ENCODE measurements at places on chromosomes 2 and 18. TPM values are rescaled to one million over a fixed set of nuclear protein-coding genes. Genes with fewer than 3 reads are reported as not detected.

Gene PDE11A
- total RNA-seq: 0.30 TPM

Gene LRATD1
- total RNA-seq: 0.10 TPM

Gene LRP1B
- not detected for total RNA-seq

Gene GPATCH11
- 12.8 TPM for total RNA-seq

Gene NLRC4
- 0.11 TPM for total RNA-seq

All from A549 treated with Hydrocortisone at 1 μM for 4 hours (cell line).